ENCODE measurements at places on chromosomes 7 and 10.

- DNase-seq = no peak
These were observed 721 bp downstream of the ARL3 start for GRCh38 chr10:102713539-102713813.

GRCh38 chr7:75772081-75773077, at the start of gene CCL26:
CCL26 (minus strand) TSS chr7:75772211; CDS start chr7:75772176, 35 bp downstream.
- no peak for DNase-seq

GRCh38 chr7:923108-924041, 31.1 kb downstream of the ADAP1 start:
- peak; percentile 88 for DNase-seq

DNA sequence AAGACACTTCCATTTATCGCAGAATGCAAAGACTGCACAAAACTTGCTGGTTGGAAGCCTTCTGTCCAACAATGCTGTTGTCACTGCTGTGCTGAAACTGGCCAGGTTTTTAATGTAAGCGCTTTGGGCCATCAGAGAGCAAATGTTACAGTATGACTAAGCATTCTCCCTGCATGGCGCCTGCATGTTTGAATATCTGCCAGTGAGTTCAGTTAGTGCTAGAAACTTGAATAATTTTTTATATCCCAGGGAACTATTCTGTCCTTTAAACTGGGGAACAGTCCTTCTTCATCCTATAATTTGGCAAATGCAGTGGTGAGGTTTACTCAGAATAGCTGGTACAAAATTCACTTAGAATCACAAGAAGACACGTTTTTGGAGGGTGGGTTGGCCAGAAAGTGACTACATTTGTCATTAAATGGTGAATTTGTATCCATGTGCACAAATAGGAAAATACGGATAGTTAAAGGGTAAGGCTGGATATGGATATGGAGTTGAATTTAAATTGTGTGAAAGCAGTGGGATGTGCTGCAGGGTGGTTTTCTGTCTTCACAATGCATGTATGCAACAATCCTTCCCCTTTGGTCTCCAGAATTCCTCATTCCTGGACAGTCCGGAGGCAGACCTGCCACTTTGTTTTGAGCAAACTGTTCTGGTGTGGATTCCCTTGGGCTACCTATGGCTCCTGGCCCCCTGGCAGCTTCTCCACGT, 1.7 kb downstream of the ABCC2 start:
- no peak for DNase-seq

DNA sequence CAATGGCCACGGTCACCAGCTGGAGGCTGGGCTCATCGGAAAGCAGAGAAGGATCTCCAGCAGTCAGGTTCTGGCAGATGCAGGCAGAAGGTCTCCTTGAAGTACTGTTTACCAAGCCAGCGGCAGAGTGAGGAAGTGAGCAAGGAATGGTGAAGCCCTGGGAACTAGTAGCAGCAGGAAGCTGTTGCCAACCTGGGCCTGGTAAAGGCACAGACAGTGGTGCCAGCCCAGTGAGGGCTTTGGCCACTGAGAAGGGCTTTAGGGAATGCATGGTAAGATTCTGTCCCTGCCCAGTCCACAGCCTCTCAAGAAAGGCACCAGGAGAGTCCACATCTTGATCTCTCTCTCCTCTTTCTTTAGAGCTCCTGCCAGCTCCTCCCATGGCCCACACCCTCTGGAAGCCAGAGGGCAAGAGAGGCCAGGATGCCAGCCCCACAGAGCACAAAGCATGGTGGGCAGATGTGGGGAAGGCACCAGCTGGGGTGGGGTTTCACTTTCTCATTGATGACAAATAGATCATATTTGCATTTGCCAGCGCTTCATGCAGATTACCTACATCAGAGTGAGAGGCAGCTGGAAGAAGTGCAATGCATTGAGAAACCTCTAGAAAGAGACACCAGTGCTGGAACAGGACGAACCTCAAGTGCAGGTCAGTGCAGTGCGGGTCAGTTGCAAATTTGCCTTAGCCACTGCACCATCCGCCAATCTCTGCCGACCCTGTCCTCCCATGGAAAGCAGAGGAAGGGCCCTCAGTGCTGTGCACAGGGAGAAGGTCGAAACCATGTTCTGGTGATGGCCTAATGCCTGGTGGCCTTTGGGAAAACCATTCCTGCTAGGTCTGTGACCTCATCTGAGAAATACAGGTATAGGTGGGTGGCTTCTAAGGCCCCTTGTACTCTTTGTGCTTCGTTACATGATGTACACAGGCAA, 667.8 kb upstream of the MKI67 start:
- DNase-seq = no peak

- DNase-seq = no peak
These were observed 45.8 kb downstream of the PRR15 start for GRCh38 chr7:29609162-29610037.

- DNase-seq = no peak
These were observed 10.1 kb upstream of the TMEM26 start for GRCh38 chr10:61463035-61463909.

DNA sequence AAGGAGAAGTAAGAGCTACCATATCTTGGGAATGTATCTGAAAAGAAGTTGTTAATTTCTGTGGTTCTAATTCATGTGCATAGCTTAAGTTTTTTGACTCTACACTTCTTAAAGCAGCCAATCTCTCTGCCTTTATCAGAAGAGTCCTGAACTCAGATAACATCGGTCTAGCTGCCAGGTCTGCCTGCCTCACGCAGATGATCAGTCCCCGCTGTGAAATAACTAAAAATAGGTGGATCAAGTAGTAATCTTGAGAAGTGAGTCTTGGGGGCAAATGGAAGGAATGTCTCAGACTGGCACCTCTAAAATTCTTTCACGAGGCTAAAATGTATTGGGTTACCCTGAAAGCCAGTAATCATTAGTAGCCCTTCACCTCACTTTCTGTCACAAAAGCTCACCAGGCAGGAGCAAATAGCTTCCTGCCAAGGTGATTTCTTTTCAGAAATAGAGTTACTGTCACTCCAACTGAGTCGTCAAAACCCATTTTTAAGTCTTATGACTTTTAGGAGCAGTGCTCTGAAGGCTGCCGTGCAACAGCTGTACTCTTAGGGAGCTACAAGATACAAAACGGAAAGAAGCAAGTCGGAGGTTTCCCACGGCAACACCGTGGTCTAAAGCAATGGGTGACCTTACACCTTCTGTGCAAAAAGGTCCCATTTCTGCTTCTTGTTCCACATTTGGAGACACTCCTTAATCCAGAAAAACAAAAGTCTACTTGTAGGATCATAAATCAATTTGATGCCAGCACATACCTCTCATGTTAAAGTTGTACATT, 85.2 kb downstream of the ABCB5 start:
- DNase-seq = no peak

DNA sequence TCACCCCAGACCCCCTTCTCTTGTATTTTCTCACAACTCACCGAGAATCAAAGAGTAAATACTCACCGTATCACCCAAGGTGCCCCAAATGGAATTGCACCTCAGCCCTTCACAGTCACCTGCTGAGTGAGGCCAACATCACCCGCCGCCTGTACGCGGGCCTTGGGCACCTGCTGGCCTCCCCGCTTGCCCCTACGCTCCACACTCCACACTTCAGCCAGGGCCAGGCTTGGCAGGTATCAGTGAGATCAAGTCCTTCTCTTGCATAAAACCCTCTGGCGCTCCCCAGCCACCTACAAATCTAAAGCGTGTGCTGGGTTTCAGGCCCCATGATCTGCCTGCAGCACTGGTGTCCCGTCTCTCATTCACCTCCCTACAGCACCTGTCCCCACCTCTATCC, 300.6 kb downstream of the GFRA1 start:
- no peak for DNase-seq

GRCh38 chr7:142299237-142299781, 41.5 kb upstream of the PRSS58 start:
- no peak for DNase-seq

DNA sequence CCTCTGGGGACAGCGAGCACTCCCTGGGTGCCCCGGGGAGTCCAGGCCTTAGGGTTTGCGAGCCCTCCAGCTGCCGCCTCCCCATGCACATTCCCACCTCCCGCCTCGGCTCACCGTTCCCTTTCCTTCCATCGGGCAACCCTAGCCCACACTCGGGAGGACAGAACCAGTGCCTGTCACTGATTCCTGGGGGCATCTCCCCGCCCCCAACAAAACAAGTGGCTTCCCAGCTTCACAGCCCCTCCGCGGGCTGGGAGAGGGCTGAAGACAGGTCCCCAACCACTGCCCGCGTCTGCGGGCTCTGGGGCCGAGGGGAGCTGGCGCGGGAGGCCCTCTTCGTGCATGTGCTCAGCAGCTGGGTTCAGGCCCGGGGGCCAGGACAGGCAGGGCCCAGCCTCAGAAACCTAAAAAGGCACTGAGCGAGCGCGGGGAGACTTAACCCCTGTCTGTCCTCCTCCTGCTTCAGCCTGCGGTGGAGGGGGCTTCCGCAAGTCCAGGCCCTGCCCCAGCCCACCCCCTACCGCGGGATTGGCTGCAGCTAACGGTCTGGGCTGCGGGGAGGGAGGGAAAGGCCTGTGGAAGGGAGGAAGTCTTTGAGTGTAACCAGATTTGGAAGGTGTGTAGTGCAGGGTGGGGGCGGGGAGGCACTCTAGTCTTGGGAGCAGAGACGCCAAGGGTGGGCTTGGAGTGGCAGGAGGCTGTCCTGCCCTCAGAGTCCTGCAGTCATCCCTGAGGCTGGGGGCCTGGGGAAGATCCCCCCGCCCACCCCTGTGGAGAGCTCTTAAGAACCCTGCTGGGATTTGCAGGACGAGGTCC, 1.2 kb downstream of the FLNC start:
- DNase-seq = no peak

GRCh38 chr10:100735337-100736143, 9.8 kb upstream of the PAX2 start:
- no peak for DNase-seq

- no peak for DNase-seq
These were observed 203.4 kb downstream of the PRPF18 start for GRCh38 chr10:13790196-13790595.

DNA sequence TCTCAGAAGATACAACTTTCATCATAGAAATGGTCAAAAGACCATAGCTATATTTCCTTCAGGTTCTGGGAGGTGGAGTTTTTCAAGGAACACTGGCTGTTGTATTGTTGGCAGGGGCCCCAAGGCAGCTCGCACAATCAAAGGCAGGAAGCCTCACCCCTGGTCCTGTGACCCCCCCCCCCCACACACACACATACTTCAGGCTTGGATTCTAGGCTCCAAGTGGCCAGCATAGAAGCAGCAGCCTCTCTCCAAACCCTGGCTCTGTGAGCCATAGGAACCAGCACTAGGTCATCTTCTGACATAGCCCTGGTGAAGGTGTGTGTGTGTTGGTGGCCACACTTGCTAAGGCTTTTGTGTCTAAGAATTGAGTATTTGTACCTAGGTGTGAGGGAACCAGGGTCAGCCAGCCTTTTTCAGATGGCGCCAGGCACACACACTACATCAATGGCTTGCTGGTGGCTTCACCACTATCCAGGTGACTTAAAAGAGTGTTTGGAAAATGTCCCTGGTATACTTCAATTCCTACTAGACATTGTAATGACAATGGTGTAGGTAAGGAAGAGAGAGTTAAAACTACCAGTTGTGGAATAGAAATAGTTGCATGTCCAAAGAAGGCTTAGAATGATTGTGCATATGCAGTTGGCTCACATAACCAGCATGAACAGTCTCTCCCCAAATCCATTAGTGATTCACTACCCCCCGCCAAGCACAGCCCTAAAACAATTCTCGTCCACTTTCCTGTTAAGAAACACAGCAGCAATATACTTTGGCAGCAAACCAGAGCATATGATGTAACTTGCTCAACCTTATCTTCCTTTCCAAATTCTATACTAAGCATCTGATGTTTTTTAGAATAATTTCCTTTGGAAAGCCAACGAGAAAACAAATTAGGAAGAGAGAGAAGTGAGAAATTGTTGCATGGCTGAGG, 91.3 kb downstream of the AVL9 start:
- no peak for DNase-seq

DNA sequence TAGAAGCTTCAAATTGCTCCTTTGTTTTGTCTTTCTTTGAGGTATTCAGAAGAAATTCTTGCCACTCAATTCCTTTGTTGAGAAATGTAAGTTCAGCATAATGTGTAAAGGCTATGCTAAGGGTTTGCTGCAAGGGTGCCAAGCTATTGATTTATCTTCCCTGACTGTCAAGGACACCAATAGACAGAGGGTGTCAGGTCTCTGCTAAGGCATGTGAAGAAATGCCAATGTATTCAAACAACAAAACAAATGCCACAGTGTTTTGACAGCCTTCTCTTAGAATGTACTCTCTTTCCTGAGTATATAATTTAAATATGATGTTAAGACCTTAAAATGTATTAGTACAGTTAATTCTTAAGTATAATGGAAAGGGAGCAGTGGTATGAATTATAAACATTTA, 62.4 kb downstream of the LRGUK start:
- DNase-seq = no peak

DNA sequence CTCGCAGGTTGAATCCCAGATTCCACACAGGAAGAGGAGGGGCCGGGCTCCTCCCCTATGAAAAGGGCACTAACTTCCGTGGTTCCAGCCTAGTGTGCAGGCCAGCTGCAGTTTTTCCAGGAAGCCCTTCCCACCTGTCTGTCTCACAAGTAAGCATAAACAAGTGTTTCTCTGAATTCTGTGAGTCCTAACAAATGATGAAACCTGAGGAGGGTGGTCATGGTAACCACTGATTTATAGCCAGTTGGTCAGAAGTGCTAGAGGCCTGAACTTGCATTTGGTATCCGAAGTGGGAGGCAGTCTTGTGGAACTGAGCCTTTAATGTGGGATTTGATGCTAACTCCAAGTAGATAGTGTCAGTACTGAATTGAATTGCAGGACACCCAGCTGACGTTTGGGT, 54.7 kb upstream of the STEAP4 start:
- no peak for DNase-seq

GRCh38 chr10:121091961-121092719, 241.0 kb downstream of the WDR11 start:
- no peak for DNase-seq

- no peak for DNase-seq
These were observed 17.9 kb downstream of the CRPPA start for GRCh38 chr7:16403475-16403874.

- no peak for DNase-seq
These were observed 53.7 kb downstream of the TAF3 start for GRCh38 chr10:7872041-7872442.

DNA sequence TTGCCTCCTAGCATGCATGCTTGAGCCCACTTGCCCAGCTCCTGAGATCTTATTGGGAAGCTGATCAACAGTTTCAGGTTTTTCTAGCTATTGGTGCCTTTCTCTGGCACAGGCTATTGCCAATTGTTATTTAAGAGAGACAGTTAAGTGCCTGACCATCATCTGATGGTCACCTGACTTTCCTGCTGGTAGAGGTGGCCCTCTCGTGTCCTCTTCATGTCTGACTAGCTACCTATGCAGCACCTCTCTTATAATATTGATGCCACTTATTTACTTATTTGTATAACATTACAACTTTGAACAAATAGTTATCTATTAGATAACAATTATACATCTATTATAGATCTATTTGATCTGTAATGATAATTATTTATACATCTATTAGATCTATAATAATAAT, 205.9 kb upstream of the SEMA3D start:
- no peak for DNase-seq
